Renal cortex interstitium (tissue), 15 donors: ENCODE measurements at places on chromosomes 7 and 10. TPM values are rescaled to one million over a fixed set of nuclear protein-coding genes. Genes with fewer than 3 reads are reported as not detected.

Gene MSMB
- not detected for polyA plus RNA-seq

DNA sequence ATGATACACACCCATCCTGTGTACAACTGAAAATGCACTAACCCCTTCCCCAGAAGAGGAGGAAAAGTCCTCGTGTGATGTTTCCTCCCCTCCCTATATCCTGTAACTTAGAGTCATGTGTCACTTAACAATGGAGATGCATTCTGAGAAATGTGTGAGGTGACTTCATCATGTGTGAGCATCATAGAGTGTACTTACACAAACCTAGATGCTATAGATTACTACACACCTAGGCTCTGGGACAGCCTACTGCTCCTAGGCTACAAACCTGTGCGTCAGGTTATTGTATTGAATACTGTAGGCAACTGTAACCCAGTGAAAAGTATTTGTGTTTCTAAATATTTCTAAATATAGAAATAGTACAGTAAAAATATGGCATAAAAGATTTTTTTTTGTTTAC lies 98.6 kb upstream of the FAM180A start:
- no peak for DNase-seq

GRCh38 chr10:88990384-88991160 lies at the start of gene FAS:
Gene FAS (plus strand): TSS chr10:88990798. CDS start chr10:88990877, 79 bp downstream.
- DNase-seq: peak; percentile 55

Gene PAX4
- polyA plus RNA-seq: not detected

Gene SFMBT2
- polyA plus RNA-seq: 7.9 TPM

DNA sequence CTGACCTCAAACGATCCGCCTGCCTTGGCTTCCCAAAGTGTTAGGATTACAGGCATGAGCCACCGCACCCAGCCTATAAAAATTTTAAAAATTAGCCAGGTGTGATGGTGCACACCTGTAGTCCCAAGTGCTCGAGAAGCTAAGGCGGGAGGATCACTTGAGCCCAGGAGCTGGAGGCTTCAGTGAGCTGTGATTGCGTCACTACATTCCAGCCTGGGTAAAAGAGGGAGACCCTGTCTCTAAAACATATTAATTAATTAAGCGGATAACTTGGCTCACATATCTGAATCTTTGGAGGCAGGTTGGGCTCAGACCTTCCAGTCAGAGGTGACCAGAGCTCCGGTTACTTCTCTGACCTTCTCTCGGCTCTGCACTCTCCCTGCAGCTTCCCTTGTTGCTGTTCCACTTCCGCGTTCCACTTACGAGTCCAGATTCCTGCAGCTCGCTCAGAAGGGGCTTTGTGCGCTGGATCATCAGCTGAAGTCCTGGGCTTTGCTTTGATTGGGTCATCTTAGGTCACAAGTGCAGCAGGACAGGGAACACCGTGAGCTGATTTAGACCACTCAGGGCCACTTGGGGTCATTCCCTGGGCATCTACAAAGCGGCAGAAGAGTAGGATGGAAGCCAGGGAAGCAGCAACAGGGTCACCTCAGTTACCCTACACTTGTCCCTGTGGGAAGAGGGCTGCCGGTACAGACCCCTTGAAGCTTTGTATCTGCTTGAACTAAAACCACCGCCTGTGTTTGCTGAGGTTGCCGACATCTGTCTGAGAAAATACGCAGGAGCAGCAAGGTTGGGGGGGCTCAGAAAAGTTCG lies 2.0 kb upstream of the ARPC1B start:
- DNase-seq: no peak

DNA sequence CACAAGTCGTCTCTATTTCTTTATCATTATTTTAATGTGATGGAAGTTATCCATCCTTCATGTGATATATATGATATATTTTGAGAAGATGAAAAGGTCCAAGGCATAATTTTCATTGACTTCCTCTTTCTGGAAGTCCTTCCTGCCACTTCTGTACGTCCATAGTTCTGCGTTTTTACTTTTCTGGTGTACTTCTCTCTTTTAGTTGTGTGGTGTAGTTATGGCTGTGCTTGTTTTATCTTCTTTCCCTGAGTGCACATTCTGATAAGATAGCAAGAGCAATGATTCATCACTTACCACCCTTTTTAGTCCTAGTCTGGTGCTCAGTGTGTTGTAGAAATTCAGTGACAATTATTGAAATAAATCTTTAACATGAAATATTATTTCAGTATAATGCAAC lies 231.3 kb upstream of the FERD3L start:
- no peak for DNase-seq

GRCh38 chr7:94875201-94875600 lies 32.2 kb upstream of the PPP1R9A start:
- DNase-seq: no peak

DNA sequence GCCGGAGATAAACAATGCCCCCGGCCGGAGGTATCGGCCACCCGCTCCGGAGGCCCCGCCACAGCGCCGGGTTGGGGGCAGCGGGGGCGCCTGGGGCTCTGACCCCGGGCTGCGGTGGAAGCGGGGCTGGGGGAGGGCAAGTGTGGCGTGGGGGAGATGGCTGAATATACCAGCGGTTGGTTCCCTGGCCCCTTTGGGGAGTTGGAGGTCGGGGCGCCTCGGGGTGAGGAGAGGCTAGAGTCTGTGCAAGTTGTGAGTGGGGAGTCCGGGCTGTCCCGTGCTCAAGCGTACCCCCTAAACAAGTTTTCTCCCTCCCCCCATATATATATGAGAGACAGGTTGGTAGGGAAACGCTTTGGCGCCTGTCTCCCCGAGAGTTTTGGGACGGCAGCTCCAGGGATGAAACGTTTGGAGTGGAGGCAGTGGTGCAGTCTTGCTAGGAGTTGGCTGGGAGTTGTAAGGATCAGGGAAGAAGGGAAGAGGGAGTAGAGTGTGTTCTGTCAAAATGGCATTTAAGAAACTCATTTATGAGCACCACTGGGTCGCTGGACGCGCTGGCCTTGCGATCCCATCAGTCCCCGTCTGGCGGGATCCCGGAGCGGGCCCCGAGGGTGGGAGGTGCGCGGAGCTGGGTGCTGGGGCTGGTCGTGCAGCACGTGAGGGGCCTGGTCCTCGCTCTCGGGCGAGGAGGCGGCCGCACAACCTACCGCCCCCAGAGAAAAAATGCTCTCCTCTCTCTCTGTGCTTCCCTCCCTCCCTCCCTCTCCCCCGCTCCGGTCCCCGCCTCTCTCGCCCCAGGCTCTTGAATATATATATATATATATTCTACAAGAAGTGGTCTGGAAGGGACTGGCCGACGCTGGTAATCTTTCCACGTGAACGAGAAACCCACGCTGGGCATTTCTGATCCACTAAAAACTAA lies 1.1 kb downstream of the TET1 start:
- DNase-seq: peak; percentile 27

Gene NKX2-3
- not detected for polyA plus RNA-seq

Gene EEPD1
- 7.9 TPM for polyA plus RNA-seq

Gene SUN3
- 0.58 TPM for polyA plus RNA-seq

DNA sequence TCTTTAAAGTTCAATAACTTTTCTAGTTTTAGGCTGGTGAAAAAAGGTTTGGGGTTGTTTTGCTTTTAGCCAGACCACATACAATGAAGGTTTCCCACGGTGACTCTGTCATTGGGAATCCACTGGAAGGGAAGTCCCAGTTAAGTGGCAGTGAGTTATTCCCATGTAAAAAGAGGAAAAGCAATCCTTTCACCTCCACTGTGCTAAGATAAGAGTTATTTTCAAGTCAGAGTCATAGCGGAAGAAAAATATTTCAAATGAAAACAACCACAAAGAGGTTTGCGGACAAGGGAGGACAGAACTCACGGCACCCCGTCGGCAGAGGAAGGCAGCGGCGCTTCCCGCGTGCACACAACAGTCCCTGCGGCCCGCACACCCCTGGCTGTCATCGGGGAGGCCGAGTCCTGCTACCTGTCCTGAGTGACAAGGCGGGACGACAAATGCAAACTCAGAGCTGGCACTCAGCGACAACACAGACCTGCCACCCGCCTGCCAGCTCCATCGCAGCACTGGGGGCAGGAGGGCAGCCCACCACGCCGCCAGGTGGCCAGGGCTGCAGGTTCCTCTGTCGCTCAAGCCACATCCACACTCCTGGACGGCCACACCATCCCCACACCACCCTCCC lies 9.3 kb upstream of the PAPOLB start:
- no peak for DNase-seq

DNA sequence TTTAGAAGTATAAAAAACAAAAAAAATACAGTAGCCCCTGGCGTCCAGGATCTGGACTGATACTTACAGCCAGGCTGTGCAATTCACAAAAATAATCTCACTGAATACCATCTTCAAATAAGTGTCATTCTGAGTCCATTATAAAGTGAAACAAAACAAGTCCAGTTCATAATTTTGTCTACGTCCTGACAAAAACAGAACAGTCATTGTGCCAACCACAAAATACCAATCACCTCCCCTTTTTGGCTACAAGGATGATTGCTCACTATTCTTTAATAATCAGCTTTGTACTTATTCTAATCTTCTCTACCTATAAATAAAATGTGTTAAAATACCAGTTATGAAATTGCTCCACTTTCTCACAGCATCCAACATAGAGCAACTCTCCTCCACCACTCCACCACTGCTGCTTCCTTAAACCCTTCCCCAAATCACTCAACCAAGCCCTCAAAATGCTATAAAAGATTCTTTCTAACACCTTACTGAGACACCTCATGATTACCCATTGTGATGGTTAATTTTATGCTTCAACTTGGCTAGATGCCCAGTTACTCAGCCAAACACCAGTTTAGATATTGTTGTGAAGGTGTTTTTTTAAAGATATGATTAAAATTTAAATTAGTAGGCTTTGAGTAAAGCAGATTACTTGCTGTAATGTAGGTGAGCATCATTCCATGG lies 479.8 kb upstream of the SEMA3A start:
- no peak for DNase-seq
